GM23248 (cell line): ENCODE measurements at places on chromosomes 3 and 15.

GRCh38 chr15:60520013-60520824 is 41.3 kb upstream of the ICE2 start:
- DNase-seq: peak; percentile 40

DNA sequence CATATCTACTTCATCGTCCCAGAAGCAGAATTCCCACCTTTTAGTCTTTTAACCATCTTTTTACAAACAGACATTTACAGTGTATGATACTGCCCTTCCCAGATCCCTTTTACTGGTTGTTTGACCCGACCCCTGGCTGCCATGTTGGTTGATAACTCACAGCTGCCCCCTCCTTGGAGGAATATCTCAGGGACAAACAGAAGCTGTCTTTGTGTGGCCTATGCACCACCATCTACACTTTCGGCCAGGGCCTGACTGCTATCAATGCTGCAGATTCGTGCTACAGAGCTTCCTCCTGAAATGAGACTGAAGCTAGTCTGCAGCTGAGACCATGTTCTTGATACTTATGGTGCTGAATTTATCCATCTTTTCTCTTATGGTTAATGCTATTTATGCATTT is 6.6 kb upstream of the POLQ start:
- peak; percentile 7 for DNase-seq

GRCh38 chr3:134638385-134639030 is 12.3 kb downstream of the KY start:
- no peak for DNase-seq

- DNase-seq: no peak
These were observed 4.9 kb downstream of the PLA2G4B start for GRCh38 chr15:41843571-41843970.

GRCh38 chr3:71135373-71136088 is 448.0 kb downstream of the FOXP1 start:
- DNase-seq: no peak

DNA sequence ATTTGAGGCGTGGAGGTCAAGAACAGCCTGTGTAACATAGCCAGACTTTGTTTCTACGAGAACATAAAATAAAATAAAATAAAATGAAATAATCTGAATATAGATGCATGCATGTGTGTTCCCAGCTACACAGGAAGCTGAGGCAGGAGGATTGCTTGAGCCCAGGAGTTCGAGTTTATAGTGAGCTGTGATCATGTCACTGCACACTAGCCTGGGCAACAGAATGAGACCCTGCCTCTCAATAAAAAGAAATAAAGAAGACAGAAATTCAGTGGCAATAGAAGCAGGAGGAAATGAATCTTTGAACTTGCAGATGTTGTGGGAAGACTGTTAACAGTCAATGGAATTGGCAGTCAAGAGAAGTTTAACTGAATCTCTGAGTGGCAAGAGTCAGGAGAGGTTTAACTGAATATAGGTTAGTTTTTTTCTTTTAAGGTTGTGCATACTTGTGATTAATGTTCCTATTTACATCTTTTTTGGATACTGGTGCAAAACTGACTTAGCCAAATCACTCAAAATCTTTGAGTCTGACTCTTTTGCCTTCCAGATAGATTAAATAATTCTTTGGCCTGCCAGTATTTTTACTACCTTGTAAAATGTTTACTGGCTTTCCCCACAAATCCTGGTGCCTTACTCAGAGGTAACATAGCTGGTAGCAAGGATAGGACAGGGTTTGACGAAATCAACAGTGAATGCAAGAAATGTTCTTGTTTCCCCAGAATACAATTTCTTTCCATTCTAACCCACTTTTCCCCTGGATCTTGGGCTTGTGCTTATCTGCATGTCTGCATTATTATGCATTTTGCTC is 361.4 kb downstream of the PDCD6IP start:
- no peak for DNase-seq

DNA sequence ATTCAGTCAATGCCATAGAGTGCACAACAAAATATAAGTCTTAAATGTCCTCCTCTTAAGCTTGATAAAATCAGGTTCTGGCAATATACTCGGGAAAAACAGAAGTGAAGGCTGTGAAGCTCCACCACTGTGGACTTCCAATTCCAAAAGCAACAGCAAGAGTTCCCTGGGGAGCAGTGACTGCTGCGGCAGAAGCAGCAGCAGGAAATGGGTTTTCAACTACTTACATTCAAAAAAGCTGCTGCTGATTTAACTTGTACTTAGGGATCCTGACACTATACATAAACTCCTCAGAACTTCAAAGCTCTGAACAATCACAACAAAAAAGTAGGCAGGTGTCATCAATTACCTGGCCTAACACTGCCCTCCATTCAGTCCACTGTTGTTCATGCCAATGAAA is 4.7 kb downstream of the CEP152 start:
- peak; percentile 54 for DNase-seq

DNA sequence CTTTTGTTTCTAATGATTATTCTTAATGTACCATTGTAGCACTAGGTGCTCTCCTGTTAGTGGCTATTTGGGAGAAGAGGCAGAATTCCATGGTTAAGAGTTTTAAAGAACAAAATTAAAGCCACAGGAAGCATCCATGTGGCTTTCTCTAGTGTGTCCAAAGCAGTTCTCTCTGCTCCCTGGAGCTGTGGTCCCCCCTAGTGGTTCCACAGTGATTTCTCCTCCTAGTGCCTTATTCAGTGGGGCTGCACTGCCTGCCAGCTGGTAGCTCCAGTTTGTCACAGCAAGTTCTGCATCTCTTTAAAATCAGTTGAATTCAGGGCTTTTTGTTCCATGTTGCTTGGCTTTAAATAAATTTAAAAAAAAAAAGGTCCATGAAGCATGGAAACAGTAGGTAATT is 39.6 kb upstream of the FAM98B start:
- DNase-seq: peak; percentile 85

DNA sequence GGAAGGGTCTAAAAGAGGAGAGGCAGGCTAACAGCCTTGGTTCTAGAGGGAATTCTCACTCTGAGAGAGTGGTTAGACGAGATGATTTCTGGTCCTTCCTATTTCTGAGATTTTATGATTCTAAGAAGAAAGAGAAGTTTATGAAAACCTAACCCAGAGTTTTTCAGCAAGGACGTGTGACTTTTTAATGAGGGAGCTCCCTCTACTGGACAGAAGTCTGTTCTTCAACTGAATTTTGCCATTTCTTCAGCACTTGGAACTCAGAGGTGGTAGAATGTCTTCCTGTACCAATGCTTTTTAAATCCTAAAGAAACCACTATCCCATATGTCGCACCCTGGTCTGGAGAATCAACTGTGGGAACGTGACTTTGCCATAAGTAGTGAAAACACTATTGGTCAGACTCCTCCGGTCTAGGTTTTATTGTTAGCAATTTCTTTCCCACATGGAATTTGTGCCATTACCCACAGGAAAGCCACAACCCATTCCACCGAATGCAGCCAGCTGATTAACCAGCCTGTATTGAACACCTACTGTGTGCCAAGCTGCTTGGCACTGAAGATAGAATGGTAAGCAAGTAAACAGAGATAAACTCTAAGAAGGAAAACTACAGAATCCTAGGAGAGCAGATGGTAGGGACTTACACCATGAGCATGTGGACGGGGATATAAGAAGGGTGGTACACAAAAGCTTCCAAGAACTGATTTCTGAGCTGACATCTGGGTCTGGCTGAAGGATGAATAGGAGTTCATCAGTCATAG is 199.5 kb upstream of the LMCD1 start:
- DNase-seq: peak; percentile 73

DNA sequence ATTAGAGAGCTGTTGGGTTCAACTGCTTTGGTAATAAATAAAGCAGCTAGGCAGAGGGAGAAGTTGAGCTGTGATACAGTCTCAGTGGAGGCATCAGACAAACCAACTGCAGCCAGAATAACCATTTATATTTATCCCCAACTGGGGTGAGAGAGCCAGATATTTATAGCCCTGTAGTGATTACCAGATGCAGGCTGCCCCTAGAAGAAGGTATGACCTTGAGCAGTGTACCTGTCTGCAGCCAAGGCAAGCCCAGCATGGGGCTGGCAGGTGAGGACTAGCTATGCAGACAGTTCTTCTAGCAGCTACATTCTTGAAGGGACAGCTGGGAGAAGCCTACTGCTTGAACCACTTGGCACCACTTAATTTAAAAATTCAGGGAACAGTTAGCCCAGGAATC is 144.4 kb upstream of the EPHA3 start:
- no peak for DNase-seq

DNA sequence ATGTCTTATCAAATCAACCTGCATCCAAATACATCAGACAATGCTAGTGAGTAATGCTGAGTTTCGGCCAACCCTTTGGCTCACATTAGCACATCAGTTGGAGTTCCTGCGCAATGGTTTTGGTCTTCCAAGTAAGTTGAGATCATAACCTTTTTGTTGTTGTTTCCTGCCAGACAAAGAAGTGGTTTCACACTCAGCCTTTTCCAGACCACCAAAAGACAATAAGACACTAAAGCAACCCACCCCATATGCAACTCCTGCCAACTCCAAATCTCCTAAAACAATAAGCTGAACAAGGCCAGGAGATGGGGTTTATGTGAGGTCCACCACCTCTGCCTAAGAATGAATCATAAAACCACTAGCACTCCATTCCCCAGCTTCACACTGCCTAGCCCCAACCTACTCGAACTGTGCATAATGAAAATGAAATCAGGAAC is 177.0 kb downstream of the ERC2 start:
- DNase-seq: peak; percentile 9

- DNase-seq: peak; percentile 9
These were observed 448 bp upstream of the KBTBD12 start for GRCh38 chr3:127914584-127914983.

DNA sequence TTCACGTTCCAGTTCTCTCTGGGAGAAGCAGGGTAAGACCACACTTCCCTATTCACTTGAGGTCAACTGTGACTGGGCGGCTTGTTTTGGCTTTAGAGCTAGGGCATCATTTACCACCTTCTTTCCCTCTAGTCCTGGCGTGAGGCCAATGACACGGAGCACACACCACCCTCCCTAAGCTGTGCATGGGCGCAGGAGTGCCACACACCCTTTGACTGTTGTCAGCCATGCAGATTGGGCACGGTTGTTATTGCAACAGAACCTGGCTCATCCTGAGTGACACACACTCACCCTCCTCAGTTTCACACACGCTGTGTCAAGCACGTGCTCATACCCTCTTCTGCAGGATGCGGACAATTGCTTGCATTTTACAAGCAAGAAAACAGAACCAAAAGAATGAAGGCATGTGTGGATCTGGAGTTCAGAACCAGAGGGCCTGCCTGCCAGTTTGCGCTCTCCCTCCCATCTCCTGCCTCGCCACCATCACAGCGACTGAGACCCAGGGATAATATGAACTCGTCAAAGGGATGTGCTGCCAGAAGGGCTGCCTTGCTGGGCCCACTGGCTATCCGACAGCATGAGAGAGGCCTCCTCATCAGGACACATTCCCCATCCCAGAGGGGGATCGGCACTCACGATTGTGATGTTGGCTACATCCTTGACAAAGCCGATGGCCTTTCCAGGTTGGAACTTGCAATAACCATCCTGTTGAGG is 17.6 kb downstream of the CTSH start:
- no peak for DNase-seq

DNA sequence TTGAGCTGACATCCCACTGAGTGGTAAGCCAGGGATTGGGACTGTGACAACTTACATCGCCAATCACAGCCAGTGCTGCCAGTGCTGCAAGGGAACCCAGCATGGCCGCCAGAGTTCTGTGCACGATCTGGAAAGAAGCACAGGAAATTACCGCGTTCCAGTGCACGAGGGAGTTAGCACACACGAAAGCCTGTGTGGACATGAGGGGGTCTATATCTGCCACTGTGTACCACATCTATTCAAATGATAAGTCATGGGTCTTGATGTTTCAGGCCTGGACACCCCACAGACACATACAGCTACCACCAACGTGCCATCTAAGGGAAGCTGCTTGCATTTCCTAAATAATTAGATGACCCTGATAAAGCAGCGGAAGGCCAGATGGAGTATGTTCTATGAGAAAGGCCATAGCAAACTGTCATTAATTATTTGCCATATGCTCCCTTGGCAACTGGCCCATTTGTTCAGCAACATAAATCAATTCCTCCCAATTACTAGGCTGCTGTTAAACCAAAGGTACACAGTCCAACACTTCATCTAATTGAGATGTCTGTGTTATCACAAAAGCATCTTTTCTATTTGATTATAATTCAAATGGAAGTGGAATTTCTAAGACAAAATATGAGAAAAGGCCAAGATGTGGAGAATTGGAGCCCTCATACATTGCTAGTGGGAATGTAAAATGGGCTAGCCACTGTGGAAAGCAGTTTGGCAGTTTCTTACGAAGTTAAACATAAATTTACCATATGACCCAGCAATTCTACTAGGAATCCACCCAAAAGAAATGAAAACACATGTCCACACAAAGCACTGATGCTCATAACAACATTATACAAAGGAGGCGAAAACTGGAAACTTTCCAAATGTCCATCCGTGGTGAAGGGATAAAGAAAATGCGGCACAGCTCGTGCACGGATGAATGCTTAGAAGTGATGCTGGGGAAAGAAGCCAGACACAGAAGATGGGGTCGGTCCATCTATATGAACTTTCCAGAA is 108.3 kb downstream of the OCA2 start:
- no peak for DNase-seq

- DNase-seq: peak; percentile 13
These were observed 42.9 kb downstream of the ATP13A3 start for GRCh38 chr3:194443901-194444300.

- no peak for DNase-seq
These were observed 53.5 kb downstream of the TFDP2 start for GRCh38 chr3:142095841-142096240.

DNA sequence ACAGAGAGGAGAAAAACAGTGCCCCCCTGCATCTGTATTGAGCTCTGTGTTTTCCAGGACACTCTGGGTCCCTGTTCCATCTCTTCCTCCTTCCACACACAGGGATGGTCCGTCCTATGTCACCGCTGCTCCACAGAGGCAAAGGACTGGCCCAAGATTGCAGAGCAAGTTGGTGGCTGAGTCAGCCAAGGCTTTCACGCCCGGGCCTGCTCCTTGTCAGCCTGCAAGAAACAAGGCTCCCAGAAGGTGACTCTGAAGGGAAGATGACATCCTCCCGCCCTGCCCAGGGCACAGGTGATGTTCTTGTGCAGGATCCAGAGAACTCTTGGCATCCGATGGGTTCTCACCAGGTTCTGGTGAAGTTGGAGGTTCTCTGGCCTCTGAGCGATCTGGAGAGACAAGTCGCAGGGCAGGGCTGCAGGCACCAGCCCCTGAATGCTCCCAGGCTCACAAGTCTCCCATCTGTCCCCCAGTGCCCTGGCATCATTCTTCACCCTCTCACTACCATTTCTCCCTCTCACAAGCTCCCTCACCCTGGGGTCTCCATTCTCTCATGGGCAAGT is 138.6 kb downstream of the MEGF11 start:
- no peak for DNase-seq

- DNase-seq: peak; percentile 22
These were observed 24.8 kb downstream of the UQCC5 start for GRCh38 chr3:52561028-52561747.

- DNase-seq: no peak
These were observed 131.6 kb upstream of the HACD2 start for GRCh38 chr3:123716411-123716810.
